ENCODE measurements at places on chromosomes 16 and 17.
A peak's percentile ranks its signal among the peaks of the same experiment; 100 is the strongest.

GRCh38 chr17:28763804-28764266 lies 20.0 kb downstream of the TRAF4 start:
- DNase-seq = peak; percentile 78

- no peak for DNase-seq
Measured at GRCh38 chr16:6913566-6913965, 419.1 kb upstream of the RBFOX1 start.

DNA sequence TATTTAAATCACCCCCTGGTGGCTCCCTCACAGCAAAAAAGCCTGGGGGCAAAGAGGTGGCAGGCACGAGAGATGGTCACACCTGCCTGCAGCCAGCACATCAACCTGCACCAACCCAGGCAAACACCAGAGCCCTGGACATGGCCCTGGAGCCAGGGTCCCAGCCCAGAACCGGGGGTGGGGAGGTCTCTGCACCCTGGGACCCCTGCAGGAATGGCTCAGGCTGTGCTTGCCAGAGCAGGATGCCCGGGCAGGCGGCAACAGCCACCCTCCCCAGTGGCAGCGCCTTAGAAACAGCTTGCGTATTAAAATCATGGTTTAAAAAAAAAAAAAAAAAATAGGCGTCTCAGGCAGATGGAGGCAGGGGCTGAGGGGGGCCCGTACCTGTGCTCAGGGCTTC lies 16.2 kb downstream of the MYBBP1A start:
- no peak for DNase-seq

- no peak for DNase-seq
Measured at GRCh38 chr16:89330177-89330856, 112.8 kb downstream of the ZNF778 start.

DNA sequence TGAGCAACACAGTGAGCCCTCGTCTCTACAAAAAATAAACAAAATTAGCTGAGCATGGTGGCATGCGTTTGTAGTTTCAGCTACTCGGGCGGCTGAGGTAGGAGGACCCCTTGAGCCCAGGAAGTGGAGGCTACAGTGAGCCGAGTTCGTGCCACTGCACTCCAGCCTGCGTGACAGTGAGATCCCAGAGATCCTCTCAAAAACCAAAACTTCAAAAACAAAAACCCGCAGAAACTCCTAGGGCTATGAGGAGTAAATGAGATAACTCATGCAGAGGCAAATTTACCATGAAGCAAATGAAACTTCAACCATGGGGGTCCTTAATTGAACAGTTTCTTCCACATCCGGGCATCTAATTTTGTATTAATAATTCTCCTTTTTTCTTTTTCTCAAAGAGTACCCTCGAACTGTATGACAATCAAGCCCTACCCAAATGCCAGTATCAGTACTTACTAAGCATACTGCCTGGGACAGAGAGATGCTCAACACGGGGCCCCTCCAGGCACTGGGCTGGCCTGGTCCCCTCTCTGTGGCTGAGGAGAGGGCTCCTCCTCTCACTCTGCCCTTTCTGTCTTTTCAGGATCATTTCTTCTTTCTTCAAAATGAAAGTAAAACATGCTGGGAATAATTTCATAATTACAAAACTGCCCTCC lies 789 bp upstream of the PIPOX start:
- no peak for DNase-seq

DNA sequence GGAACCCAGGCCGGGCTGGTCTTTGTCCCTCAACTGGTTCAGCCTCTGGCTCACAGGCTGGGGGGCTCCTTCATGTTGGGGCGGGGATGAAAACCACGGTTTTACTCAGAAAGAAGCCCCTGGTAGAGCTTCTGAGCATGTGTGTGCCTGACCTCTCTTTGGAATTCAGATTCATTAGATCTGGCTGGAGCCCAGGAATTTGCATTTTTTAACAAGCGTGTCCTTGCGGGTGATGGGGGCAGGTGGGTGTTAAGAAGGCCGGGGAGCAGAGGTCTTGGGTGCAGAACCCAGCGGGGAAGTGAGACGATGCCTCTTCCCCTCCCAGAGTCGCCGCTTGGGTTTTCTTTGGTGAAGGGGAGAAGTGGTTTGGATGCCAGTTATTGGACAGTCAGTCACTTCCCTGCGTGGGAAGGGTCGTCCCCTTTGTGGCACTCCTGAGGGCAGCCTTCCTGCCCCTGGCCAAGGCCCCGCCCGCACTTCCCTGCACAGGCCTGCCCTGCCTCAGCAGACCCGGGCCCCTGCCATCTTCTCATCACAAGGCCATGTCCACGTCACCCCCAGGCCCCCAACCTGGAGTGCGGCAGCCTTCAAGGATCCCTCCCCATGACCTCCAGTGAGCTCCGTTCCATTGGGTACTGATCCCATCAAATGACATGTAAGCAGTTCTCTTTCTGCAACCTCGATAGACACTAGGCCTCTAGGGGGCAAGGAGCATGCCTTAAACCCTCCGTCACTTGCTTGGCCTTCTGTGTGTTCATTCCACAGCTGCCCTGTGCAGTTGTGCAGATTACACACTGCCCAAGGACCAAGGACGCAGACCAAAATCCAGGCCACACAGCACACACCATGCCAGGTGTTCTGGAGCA lies 177.7 kb upstream of the CIBAR2 start:
- DNase-seq = no peak

Measured in NCI-H2029 treated with DMSO at 0.1 percent for 48 hours (cell line).